ENCODE measurements at places on chromosomes 12 and 14.

- DNase-seq = no peak
Measured at GRCh38 chr14:80678436-80678835, 263.1 kb downstream of the CEP128 start.

DNA sequence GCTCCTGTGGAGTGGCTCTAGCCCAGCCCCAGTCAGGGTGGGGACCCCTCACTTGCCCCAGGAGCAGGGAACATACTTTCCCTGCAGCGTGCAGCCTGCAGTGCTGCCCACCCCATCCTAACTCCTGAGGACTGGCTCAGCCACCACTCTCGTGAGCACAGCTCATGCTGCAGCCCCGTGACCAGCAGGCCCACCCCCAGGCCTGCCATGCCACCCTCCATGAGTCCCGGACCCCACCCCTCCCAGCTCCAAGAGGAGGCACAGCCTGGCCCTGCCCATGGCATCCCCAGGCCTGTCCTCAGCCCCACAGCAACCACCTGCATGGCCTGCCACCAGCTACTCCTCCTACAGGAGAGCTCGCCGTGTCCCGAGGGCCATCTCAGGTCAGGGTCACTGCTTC is 3.9 kb upstream of the JAG2 start:
- DNase-seq = no peak

DNA sequence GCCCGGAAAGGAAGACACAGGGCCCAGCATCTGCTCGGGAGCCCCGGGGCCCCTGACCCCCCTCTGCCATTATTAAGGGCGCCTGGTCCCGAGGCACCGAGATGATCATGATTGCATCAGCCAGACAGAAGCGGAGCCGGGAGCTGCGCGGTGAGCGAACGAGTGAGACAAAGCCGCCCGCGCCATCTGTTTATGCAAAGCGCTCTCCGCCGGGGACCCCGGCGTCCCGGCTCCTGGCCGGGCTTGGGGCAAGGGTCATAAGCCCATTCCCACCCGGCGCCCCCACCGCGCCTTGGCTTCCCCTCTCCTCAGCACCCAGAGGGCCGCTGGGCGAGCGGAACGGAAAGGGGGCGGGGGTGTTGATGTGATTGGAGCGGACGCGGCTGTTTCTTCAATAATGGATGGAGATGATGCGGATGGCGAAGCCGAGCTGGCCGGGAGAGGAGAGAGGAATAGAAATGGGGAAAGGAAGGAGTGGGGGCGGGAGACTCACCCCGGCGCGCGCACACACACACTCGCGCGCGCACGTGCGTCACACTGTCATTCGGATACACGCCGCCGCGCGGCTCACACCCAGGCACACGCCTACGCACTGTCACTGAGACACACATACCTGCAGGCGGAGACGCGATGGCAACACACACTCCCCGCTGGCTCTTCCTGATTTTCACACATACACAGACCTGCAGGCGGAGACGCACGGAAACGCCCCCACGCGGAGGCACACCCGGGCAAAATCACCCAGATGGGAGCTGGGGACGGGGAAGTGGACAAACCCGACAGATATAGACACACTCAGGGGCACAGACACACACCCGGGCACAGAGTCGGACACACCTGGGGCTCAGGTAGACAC is 10.7 kb downstream of the STAC3 start:
- no peak for DNase-seq

DNA sequence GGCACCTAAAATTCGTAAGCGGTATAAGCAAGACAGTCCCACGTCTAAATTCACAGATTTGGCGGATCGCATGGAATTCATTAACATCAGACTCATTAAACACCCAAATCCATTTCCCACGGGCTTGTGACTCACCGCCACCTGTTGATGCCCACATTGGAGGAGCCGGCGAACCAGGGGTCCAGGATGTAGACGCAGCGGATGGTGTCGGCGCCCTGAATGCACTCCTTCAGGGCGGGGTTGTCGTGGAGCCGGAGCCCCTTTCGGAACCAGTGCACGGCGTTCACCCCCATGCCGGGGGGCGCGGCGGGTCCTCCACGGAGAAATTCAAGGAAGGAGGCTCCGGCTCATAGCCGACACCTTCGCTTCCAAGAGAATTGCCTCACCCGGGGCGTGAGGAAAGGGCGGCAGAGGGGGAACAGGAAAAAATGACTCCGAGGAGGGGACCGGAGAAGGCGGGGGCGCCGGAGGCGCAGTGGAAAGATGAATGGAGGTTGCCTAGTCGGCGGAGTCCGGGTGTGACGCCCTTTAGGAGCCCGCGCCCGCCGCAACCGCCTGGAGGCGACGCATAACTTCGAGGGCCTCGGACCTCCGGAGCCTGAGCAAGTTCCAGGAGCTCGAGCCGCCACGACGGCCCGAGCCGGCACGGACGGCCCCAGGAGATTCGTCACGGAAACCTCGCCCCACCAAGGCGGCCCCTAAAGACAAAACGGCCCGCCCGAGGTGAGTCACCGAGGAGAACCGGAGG is 506 bp downstream of the CRY1 start:
- DNase-seq = peak; percentile 53

DNA sequence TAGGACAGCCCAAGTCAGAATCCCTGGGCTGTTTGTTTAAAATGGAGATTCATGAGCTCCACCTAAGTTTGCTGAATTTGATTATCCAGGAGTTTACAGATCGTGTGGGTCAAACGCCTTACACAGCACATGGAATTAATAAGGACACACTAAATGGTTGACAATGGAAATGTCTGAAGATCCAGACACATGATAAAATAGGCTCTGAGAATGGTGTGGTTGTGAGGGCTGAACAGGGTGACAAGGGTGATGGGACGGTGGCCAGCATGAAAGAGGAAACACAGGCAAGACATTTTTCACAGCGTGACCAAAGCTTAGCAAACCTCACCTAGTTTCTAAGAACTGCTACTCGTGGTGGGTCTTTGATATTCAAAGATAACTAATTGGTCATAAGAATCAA is 12.5 kb downstream of the VWF start:
- no peak for DNase-seq

- no peak for DNase-seq
Measured at GRCh38 chr14:71155743-71156142, 248.5 kb downstream of the PCNX1 start.
